Colonic mucosa (tissue), 4 donors: ENCODE measurements at places on chromosomes 2 and 18. TPM values are rescaled to one million over a fixed set of nuclear protein-coding genes. Genes with fewer than 3 reads are reported as not detected.

GRCh38 chr2:114056294-114057143 is 166.6 kb downstream of the ACTR3 start:
- DNase-seq, result no peak

GRCh38 chr2:241985986-241986329 is 116.4 kb downstream of the RTP5 start:
- DNase-seq, result no peak

DNA sequence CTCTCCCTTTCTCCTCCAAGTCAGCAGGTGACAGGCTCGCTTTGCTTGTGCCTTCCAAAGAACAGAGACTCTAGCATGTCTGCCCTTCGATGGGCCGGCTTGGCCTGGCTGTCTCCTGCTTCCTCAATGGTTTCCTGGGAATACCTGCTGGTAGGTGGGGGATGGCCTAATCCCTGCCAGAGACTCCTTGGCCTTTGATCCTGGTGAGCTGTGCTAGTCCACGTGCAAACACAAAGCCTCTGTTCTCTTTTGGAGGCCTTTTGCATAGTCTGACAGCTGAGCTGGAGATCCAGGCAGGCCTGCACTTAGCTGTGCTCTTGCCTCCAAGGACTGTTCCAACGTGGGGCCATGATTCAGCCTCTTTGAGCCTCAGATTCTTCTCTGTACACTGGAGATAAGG is 67.6 kb downstream of the ARL4C start:
- DNase-seq, result no peak

DNA sequence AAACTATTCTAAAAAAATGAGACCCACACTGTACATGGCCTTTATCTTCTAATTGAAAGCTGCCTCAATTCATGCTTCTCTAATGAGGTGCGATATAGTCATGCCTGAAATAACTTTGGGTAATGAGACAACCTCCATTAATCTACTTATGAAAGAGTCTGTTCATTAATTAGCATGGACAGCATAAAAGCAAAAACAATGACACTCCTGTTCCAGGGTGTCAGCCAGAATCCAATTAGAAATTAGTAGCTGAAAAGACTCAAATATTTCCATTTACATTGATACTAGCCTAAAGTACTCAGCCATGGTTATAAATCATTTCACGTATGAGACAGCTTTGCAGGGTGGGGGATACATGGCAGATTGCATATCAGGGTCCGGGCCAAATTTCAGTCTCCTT is 288.7 kb downstream of the AKAIN1 start:
- DNase-seq, result no peak

Gene EMILIN1
- total RNA-seq, result 43.0 TPM
